ENCODE measurements at places on chromosomes 2 and 18.

GRCh38 chr2:26477126-26477910, 606 bp downstream of the OTOF start:
- no peak for DNase-seq

GRCh38 chr18:668260-668659, 10.8 kb downstream of the TYMS start:
- no peak for DNase-seq

DNA sequence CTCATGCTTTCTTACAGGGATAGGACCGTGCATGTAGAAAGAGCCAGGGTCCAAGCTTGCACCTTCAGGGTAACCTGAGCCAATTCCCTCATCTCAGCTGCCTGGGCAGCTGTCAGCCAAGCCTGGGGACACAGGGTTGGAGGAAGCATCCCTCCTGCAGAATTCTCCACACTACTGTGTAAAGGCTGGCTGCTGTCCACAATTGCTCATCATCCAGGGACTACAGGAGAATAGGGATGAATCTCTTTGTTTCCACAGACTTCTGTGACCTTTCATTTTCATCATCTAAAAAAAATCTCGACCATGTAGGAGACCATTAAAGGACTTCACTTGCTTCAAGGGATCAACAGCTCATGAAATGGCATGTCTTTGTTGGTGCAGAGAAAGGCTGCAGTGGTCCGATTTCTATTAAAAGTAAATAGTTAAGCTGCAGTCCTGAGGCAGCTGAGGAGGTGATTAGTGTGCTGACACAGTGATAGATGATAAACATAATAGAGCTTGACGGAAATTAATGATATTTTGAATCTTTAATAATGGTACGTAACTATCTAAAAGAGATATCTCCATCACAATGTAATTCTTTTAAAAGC, 74.4 kb upstream of the COPS8 start:
- DNase-seq, result no peak

DNA sequence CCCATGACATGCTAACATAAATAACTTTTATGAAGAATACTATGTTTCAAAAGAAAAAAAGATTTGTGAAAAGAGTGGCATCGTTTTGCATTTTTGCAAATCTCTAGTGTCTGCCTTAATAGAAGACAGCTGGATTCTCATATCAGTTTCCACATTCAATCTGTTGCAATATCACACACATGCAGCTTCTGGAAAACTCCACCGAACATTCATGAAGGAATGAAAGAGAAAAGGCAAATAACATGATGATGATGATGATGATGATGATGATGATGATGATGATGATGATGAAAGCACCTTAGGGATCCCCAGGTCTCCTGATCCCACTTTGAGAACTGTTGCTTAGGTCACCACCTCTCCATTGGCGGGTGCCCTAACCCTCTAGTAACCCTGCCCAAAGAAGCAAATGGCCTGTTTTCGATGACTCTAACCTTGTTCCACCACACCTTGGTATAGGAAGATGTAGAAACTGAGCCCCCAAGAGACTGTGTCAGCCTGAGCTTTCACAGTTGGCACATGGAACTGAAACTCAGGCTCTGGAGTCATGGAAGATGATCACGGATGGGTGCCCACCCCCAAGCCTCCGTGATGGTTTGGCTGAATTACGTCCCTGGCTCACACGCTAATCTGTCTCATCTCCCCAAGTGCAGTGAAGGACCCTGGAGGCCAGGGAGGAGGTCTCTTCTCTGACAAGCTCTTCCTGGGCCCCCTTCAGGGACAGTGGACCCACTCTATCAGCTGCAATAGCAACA, 80.1 kb upstream of the SMAD7 start:
- DNase-seq, result no peak

DNA sequence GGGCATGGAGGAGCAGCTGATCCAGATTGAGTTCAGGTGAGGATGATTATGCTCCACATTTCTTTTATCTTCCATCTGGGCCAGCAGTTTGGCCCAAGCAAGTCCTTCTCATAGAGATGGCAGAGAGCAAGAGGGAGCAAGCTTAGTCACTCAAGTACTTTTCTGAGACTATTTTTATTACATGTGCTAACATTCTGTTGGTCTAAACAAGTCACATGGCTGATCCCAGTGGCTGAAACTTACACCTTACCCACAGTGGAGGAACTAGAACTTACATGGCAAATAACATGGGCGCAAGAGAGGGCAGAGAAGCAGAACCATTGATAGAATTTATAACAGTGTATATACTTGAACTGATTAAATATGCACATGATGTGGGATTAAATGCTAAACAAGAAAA, 105.7 kb downstream of the KYNU start:
- no peak for DNase-seq

All from kidney tubule cell (primary cell).